ENCODE measurements at places on chromosomes 2 and 18. TPM values are rescaled to one million over a fixed set of nuclear protein-coding genes. Genes with fewer than 3 reads are reported as not detected.

Gene ARL5A
- 42.7 TPM for total RNA-seq

Gene IL36RN
- not detected for total RNA-seq

Gene MBP
- 1.0 TPM for total RNA-seq

Gene TDRD15
- not detected for total RNA-seq

Gene CHAC2
- 20.1 TPM for total RNA-seq

Gene C2orf80
- not detected for total RNA-seq

Gene GPR75
- total RNA-seq, result 0.92 TPM

Gene SCN7A
- total RNA-seq, result 0.06 TPM

Gene GKN1
- total RNA-seq, result not detected

Gene ALKAL2
- not detected for total RNA-seq

Gene SP5
- total RNA-seq, result 0.13 TPM

Gene POTEJ
- not detected for total RNA-seq

Gene LRP1B
- 0.11 TPM for total RNA-seq

Gene CFAP65
- not detected for total RNA-seq

Gene UXS1
- total RNA-seq, result 52.5 TPM

Gene SNORC
- total RNA-seq, result 0.32 TPM

Gene IL1RL2
- 1.2 TPM for total RNA-seq

Gene KYNU
- 1.5 TPM for total RNA-seq

Gene CNTNAP5
- not detected for total RNA-seq

Gene IL18R1
- total RNA-seq, result 0.06 TPM

Gene CAPN14
- under 0.01 TPM for total RNA-seq

Gene SERPINB12
- total RNA-seq, result 0.29 TPM

Gene CERKL
- total RNA-seq, result 0.17 TPM

Gene VSNL1
- 2.4 TPM for total RNA-seq

Gene GATA6
- total RNA-seq, result not detected

Gene CDCA7
- total RNA-seq, result 14.1 TPM

Gene RAD51AP2
- under 0.01 TPM for total RNA-seq

Gene TMEM182
- total RNA-seq, result 4.0 TPM
